ENCODE measurements at places on chromosomes 6 and 20.

DNA sequence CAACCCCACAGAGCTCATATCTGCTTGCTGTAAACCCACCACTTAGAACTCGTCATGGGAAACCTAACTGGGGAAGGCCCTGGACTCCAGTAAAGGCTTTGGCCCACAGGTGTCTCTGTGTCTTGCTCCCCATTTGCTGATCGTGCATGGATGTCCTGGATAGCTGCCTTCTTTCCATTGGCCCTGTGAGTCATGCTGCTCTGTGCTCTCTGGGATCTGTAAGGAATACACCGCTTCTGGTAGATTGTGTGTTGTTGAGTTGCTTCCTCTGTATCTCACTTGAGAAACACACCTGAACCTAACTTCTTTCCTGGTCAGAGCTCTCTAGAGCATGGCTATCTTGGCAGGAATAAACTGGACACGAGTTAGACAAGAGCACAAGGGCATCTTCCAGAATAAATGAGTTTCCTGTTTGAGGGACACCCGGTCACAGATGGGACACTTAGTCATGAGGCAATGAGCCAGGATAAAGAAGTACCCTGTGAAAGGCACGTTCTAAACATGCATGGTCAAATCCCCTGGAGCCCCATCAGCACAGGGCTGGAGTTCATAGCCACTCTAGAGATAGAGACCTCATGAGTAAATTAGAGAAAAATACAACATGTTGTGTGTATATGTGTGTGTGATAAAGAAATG is 99.6 kb upstream of the TMEM170B start:
- no peak for DNase-seq

DNA sequence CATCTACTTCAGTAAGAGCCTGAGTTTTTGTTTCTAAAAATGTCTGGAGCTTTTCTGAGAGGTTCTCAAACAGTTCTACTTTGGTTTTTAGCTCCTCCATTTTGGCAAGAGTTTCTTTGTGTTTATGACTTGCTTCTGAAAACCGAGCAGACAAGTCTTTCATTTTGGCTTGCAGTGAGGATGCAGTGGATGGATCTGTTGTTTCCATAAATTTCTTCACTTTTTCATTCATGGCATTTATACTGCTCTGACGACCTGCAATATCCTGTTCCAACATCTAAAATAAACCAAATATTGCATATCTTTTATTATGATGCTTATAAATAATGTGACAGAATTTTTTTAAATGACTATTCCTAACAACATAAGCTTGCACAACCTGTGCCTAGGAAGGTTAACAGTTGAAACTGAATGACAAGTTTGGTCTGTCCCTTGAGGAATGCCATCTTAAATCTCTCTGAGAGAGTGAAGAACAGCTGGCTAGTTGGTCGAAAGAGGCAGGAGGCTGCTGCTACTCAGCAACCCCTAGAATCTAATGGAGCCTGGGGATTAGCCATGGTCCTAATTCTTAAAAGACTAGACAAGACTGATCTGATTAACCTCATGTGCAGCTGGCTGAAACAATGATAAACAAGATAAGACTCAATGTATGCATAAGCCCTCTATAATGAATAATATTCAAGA is 69.8 kb downstream of the DST start:
- DNase-seq, result no peak

DNA sequence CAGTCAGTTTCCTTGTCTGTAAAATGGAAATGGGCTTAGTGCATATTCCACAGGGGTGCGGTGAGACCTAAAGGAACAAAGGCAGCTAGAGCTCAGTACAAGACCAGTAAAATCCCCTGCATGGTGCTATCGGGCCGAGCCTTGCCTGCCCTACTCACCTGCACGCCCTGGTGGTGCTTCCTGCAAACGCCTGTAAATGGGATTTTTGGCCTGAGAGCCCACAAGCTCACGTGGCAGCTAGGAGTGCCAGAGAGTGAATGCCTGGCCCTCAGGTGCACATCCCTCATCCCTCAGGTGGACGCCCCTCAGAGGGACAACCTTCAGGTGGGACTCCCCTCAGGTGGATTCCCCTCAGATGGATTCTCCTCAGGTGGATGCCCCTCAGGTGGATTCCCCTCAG is 48.0 kb upstream of the VSX1 start:
- DNase-seq, result no peak

GRCh38 chr20:43744966-43745730 is 18.3 kb upstream of the GTSF1L start:
- DNase-seq, result no peak

GRCh38 chr6:166588691-166589336 is 2.3 kb upstream of the RAMACL start:
- no peak for DNase-seq

GRCh38 chr20:46063652-46064054 is 26.1 kb downstream of the NCOA5 start:
- DNase-seq, result no peak

DNA sequence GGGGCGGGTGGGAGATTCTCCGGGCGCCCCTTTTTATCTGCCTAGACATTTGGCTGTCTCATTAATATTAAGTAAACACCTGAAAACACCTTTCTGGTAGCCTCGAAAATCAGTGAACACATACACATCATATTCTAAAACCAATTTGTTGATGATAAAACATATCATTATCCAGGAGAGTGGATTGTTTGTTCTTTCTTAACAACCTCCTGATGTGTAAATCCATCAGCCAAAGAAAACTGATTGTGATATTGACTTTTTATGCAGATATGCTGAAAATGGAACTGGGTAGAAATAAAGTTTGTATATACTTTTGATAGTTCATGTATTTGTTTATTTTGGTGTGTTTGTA is 75.7 kb downstream of the ADGRG6 start:
- DNase-seq, result no peak

- DNase-seq, result no peak
Measured at GRCh38 chr6:27452496-27452897, 20.4 kb downstream of the ZNF184 start.

- DNase-seq, result no peak
Measured at GRCh38 chr6:127206531-127207095, 60.1 kb upstream of the RNF146 start.

DNA sequence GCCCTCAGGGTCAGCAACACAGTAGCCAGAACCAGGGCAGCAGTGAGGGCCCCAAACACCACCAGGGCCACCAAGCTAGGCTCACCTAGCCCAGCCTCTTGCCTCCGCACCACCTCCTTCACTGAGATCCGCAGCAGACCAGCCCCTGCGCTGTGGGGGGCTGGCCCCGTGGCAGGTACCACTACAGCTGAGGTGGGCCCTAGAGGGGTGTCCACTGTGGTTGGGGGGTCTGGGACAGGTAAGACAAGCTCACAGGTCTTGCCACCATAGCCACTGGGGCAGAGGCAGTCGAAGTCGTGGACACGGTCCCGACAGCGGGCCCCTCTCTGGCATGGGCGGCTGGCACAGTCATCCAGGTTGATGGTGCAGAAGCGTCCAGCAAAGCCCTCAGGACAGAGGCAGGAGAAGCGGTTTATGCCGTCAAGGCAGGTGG is 4.6 kb downstream of the DLK2 start:
- no peak for DNase-seq

GRCh38 chr20:48159145-48160008 is 374.1 kb upstream of the SULF2 start:
- no peak for DNase-seq

Data from stimulated activated CD8-positive, alpha-beta memory T cell treated with anti-CD3 and anti-CD28 coated beads, Interleukin-4, amount 100 ng/mL, for 4 hours (primary cell).